ENCODE measurements at places on chromosomes 1 and 21.

DNA sequence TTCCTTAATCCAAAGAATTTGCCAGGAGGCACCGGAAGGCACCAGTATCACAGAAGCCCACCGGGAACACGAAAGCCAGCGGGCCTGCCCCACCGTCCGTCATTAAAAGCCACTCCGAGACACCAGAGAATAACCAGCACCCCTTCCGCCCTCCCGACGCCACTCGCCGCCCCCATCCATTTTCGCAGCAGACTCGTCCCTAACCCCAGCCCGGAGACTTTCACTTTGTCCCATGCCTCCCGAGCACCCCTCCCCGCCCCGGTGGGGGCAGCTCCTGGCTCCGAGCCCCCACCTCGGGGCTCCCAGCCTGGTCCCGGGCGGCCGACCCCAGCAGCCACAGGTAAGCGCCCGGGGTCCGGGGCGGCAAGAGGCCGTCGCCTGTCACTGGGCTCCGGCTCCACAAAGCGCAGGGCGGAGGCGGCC, 105.4 kb downstream of the SLC45A1 start:
- no peak for DNase-seq

DNA sequence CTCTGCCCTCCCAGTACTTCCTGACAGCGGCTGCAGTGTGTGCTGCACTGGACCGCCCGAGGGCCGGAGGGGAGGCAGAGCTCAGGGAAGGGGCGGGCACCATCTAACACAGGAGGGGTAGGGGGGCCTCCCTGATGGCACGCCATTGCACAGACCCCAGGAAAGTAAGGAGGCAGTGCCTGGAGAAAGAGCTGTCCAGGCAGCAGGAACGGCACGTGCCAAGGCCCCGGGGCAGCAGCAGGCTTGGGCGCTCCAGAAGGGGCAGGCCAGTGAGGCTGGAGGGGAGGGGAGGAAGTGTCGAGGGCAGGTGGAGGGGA, 110.7 kb downstream of the CRYAA start:
- no peak for DNase-seq

DNA sequence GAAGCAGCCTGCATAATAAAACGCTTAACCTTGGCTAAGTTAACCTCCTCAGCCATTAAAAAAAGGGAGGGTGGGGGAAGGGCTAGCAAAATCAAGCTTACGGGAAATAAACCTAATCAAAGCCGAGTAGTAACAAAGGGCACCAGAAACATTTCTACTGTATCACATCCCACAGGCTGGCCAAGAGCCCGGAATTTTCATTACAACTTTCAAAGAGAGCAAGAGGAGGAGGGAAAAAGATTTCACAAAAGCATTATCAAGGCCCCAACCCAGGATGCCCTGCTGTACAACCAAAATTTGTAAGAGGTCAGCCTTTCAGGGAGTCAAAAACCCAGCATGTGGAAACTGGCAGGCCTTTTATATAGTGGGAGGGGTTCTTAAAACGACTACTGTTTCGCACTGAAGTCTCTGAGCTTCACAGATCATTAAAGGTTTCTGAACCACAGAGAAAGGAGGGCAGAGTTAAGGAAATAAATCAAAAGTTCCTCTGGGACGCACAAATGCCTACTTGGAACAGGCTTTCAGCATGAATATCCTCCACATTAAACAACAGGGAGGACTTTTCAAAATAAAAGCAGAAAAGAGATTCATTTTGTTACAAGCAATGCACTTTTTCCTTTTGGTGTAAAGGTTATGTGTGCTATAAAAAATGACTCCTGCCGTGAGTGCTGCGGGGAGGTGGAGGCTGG, 90.4 kb downstream of the SLC45A1 start:
- no peak for DNase-seq

DNA sequence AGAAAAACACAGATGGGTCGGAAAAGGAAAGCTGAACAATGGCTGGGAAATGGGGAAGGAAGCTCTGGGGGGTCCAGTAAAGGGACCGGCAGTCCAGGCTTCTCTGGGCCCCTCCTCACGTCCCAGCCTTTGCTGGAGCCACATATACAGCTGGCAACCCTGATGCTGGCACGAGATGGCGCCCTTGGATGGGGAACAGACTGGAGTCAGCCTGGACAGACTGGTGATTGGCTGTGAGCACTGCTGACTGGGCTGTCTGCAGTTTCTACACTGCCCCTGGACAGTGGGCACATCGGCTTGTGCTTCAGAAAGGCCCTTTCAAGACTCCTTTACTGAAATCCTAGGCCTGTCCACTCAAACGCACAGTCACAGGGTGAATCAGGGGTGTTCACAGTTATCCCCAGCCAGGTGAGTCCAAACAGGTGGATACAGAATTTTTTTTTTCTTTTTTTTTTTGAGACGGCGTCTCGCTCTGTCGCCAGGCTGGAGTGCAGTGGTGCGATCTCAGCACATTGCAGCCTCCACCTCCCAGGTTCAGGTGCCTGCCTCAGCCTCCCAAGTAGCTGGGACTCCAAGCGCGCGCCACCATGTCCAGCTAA, 31.1 kb upstream of the ZBTB40 start:
- peak; percentile 74 for DNase-seq

DNA sequence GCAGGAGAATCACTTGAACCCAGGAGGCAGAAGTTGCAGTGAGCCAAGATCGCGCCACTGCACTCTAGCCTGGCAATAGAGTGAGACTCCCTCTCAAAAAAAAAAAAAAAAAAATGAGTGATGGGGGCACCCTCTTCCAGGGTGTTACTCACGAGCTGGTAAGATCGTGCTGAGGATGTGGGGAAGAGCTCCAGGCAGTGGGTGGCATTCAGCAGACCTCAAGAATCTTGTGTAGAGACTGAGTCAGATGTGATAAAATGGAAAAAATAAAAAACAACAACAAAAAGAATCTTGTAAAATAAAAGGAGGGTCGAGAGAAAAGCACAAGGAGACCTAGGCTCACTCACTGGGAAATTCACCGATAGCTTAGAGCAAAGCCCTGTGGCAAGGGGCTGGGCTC, 38.5 kb downstream of the EPHA2 start:
- no peak for DNase-seq

DNA sequence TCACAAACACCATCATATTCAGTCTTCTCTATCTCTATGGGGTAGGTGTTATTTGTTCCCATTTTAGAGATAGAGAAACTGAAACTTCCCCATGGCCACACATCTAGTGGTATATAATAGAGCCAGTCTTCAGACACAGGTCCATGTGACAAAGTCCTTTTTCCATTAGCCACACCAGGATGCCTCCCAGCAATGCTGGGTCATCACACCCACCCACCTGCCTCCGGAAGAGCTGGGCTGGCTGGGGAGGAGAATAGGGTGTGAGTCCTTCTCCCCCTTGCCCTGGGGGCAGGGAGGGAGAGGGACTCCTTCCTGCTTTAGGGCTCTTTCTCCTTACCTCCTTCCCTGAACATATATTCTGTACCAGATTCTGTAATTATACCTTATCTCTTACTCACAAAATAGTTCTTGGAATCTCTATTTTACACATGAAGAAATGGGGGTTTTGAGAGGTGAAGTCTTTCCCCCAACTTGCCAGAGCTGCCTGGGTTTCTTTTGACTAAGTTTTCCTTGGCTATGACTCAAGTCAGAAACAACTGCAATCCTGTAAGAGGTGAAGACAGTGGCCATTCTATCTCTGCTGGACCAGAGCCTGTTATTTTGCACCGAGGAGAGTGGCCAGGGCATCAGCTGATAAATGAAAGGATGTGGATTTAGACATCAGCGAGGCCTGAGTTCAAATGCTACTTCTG, 30.0 kb downstream of the SOX13 start:
- no peak for DNase-seq

GRCh38 chr1:27567971-27568299, 36.0 kb downstream of the AHDC1 start:
- DNase-seq, result no peak

- no peak for DNase-seq
Observed at GRCh38 chr21:43334214-43334958, 92.5 kb downstream of the SIK1 start.

DNA sequence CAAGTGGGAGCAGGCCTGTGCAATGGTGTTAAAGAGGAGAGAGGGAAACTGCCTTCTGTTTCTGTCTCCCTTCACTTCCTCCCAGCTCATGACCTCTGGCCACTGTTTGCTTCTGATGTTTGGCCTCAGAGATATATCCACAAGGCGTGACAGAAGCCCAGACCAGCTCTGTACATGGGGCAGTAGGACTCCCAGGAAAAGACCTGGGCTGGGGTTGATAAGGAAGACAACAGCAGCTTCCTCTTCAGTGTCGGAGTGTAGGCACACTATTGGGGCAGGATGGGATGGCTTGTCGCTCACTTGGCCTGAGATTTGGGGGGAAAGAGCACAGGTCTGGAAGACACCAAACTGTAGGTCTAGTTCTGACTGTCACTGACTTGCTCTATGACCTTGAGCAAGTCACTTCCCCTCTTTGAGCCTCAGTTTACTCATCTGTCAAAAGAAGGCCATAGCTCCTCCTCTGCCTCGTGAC, 67.8 kb upstream of the KLHDC7A start:
- DNase-seq, result no peak
